MG63 (cell line): ENCODE measurements at places on chromosomes 3 and 15.

DNA sequence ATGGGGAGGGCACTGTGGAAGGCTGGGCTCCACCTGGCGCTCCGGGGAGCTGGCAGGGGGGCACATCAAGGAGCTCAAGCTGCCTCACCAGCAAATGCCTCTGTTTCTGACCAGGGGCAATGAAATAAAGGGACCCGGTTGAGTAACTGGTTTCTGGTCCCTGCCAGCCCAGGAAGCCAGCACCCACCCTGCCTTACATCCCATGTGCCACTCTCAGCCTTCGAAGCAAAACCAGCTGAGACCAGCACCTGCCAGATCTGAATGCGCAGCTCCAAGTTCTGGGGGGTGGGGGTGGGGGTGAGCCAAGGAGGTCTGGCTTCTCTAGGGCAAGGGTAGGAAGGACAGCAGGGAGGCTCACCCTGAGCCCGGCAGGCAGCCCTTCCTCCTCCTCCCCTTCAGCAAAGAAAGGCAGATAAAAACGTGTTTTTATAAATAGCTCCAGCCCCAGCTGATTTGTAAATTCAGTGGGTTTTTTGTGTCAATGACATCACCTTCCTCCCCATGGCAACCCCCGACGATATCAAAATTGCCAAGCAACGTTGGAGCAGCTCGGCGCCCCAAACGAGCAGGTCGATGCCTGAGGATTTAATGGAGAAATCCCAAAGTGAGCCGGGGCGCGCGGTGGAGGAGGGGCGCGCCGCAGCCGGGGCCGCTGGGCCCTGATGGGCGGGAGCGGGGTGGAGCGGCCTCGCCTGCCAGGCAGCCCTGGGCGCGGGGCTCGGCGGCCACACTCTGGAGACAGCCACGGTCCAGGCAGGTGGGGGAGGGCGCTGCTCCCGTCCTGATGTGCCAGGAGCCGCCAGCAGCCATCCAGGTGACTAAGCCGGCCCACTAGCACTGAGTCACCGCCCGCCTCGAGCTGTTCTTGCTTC is at the start of gene PAK6:
PAK6 (plus strand) TSS at position 532 of the 872 bp plus-strand sequence. CDS start 25,723 bp downstream, outside the sequence.
- peak; percentile 82 for DNase-seq

GRCh38 chr3:120348065-120348990 is 826 bp downstream of the LRRC58 start:
- DNase-seq: no peak

- peak; percentile 84 for DNase-seq
Measured at GRCh38 chr3:195154793-195155535, 116.0 kb downstream of the XXYLT1 start.

DNA sequence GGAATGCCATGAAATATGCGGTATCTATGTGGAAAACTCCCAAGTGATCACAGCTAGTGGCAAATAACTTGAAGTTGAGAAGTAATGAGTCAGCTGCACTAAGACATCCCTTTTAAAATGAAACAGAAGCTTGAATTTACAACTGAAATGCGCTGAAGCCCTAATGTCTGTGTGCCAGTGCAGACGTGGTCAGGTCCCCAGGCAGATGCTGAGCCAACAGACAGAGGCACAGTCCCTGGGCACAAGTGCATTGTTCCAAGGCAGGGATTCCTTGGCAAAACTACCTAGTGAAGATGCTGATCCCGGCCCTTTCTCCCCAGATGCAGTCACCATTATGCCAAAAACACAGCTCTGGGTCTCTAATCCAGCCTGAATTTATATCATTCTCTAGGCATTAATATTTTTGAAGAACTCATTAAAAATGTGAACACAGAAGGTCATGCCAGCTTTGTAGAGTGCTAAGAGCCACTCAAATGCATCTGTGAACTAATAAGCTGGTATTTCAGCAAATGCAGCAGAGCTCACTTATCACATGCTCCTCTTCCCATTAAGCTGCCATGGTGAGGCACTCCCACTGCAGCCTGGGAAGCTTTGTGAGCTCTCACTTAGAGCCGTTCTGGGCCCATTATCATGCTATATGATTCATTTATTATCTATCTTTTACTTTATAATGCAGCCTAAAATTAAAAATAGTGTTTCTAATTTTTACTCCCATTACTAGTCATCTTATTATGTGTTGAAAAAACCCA is 200.1 kb downstream of the GABRB3 start:
- DNase-seq: no peak

DNA sequence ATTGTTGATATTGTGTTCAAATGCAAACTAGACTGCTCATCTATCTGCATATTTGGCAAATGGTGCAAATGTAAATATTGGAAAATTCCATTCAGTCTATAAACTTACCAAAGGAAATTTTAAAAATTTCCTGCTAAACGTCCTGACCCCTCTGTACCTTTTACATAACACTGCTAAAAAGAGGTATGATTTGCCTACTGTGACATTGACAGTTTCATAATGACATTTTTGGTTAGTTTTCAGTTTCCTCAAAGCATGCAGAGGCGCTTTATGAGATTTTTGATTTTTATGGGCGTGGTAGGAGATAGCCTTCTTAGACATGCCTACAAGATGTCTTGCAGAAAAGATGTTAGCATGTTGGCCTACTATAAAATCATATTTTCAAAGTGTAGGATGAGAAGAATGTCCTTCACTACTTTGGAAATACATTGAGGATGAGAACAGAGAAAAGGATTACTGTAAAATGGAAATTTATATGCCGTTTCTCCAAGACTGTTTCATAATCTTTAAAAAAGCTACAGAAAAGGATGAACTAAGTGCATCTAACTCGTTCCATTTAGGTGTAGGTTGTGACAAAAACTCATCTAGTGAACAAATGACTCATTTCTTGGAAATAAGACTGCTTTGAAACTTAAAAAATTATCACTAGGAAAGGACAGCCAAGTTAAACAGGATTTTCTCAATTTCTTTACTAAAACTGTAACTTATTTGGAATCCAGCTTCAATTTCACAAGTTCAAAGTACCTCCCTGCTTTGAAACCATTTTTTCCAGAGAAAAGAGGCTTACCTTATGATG is 14.5 kb upstream of the ISLR start:
- no peak for DNase-seq

- no peak for DNase-seq
Measured at GRCh38 chr3:25037049-25037547, 391.0 kb upstream of the RARB start.

DNA sequence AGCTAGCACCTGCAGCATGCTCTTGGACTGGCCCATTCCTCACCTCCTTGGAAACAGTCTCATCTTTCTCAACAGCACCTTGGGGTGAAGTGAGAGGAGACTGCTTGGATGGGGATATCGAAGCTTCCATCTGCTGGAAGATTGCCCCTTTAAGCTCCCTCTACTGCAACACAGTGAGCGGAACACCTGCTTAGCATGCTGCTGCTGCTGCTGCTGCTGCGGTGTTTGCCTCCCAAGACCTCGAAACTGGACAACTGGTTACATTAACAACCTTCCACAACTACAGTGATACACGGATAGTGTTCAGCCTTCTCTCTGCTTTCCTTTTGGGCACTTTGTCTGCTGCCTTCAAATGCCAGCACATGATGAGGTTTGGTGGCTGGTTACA is 253.9 kb upstream of the LYSMD4 start:
- no peak for DNase-seq

DNA sequence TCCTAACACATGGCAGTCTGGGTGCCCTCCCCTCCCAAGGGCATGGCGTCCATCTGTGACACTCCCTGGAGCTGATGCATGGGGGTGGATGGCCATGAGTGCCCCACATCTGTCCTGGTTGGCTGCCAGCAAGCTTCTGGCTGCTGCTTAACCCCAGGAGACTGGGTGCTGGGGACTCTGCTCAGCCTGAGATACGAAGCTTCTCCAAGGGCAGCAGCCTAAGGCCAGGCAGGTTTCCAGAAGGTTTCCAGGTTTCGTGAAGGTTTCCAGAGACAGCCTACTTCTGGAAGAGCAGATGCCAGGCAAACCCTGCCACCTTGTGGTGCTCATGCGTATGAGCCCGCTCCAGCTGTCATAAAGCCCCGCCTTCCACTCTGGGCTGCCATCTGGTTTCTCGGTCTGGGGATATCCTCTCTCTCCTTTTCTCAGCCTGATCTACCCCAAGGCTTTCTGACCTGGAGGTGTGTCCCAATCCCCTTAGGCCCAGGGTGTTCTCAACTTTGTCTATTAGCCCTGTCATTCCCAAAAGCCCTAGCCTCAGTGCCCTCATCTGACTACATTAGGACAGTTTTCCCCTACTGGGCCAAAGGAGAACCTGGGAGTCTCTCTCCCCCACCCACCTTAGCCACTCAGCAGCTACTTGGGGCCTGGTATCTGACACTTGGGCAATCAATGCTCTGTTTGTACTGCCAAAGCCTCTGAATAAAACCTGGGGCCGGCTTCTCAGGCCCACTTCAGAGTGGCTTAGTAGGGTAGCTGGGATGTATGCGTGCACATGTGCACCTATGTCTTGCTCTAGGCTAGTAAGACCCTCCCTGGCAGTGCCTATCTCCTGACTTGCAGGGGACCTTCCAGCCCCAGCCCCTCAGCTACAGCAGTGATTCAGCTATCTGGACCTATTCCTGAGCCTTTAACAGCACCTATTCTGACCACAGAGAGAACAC is 12.0 kb downstream of the MRPL46 start:
- peak; percentile 64 for DNase-seq

DNA sequence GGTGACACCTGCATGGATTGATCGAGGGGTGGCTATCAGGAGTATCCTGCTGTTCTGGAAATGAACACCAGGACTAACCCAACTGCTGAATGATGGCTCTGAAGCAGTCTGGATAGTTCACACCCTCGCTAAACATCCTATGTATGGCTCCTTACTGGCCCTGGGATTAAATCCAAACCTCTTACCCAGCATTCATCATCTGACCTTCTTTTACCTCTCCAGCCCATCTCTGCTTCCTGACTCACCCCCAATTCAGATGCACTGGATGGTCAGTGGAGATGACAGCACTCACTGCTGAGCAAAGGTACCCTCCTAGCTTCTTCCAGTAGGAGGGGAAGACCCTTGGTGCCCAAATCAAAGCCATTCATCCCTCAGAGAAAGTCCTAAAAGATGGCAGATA is 235.2 kb upstream of the TRIM42 start:
- peak; percentile 52 for DNase-seq

DNA sequence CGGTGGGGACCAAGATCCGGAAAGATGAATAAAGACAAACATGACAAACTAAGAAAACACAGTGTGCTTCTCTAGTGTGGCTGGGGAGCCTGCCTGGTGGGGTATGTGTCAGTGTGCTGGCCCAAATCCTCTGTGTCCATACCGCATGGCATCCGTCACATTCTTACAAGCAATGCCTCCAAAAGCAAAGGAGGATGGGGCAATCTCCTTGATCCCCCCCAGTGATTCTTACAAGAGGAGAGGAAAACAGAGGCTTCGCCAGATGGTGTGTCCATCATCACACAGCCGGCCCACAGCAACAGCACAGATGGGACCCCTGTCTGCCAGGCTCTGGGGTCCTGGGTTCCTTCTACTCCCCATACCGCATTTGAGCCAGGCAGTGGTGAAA is 558 bp upstream of the IL17RC start:
- DNase-seq: peak; percentile 19

DNA sequence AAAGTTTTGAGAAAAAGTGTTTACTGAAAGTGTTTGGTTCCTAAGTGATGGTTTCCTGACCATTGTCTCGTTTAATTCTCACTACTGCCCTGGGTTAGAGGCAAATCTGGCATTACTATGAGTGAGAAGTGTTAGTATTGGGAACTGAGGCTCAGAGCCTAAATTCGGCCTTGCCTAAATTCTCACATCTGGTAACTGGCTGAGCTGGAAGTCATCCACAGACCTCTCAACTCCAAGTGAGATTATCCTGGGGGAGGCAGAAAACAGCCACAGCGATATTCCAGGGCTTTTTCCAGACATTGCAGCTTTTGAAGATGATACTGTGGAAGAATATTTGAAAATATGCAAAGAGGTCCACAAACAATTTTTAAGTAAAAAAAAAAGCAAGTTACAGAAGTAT is 85.1 kb upstream of the TRA2B start:
- peak; percentile 17 for DNase-seq

DNA sequence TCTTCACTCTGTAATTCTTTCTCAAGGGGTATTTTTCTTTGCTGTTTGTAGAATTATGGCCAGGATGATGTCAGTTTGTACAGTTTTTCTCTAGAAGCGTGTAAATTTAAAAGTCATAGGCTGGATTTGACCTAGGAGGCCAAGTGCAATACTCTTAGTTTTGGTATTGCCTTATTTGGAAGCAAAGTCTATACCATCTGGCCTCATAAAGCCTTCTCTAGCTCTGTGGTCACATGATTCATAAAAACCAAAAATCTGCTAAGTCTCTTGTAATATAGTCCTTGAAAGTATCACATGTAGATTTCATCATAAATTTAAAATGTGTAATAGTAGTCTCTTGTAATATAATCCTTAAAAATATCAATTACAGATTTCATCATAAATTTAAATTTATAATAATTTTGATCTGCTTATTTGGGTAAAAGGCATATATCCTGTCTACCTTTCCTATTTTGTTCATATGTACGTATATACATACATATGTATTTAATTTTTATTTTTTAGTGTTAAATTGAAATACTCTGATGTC is 25.6 kb downstream of the TEX9 start:
- no peak for DNase-seq

- DNase-seq: no peak
Measured at GRCh38 chr15:51907136-51907862, 64.3 kb downstream of the LEO1 start.

DNA sequence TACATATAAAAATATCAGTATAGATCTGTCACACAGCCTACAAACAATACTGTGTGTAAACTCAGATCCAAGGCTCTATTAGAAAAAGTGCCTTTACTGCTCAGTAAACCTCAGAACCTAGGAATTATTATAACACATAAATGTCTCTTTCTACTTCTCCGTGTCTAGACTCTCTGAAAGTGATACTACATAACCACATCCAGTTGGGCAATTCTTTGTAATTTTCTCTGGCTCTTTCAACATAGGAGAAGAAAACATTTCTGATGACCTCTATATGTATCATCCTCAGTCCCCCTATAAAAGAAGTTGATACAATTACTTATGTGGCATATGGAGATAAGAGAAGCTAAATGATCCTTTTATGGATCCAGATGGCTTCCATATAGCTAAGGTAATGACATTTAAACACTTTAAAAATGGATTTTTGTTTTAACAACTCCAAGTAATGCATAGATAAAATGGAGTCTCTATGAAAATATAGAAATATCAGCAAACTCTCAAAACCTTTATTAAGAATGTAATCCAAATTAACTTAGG is 104.5 kb downstream of the LSAMP start:
- no peak for DNase-seq

- DNase-seq: peak; percentile 81
Measured at GRCh38 chr15:99105514-99106341, 848 bp downstream of the SYNM start.

GRCh38 chr3:11288786-11289637 is 16.8 kb downstream of the ATG7 start:
- peak; percentile 14 for DNase-seq

GRCh38 chr15:80060356-80061006 is 1.0 kb downstream of the ZFAND6 start:
- DNase-seq: peak; percentile 69

- no peak for DNase-seq
Measured at GRCh38 chr3:60890226-60890625, 361.0 kb downstream of the FHIT start.

GRCh38 chr15:80608688-80609087 is 86.4 kb upstream of the ABHD17C start:
- DNase-seq: no peak
